Epithelial cell of esophagus (primary cell): ENCODE measurements at places on chromosomes 3 and 15.

- DNase-seq = peak; percentile 22
Observed at GRCh38 chr3:102141096-102141927, 292.0 kb downstream of the NFKBIZ start.

GRCh38 chr3:55654123-55654760 lies 167.1 kb upstream of the WNT5A start:
- DNase-seq = no peak

GRCh38 chr3:48492461-48493202 lies 11.3 kb downstream of the SHISA5 start:
- peak; percentile 97 for DNase-seq

- peak; percentile 18 for DNase-seq
Observed at GRCh38 chr3:59381282-59381681, 331.5 kb upstream of the CFAP20DC start.

- DNase-seq = no peak
Observed at GRCh38 chr15:66572146-66572545, 6.3 kb upstream of the LCTL start.

- no peak for DNase-seq
Observed at GRCh38 chr3:9893739-9894138, 3.3 kb downstream of the JAGN1 start.

GRCh38 chr3:18729671-18730070 lies 304.5 kb upstream of the SATB1 start:
- DNase-seq = no peak

GRCh38 chr3:71655061-71655460 lies 70.1 kb downstream of the EIF4E3 start:
- DNase-seq = no peak

DNA sequence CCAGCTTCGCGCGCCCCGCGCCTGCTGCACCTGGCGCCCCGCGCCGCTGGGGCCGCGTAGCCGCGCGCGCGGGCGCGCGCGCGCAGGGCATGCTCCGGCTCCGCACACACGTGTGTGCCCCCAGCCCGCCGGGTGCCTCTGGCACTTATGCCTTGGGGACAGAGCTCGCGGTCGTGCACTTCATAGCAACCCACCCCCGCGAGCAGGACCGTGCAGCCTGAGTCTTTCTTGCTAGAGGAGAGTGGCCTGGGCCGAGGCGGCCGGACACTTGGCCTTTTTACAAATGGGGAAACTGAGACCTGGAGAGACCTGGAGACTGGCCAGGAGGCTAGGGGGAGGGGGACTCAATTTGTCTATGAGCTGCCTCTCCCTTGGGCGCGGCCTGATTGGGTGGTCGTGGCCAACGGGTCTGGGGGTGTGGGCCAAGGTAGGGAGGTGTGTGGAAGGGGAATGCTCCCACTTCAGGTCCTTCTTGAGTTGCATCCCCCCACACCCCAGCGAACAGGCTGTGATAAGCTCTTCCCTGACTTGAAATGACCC lies 562 bp downstream of the NBEAL2 start:
- no peak for DNase-seq

- DNase-seq = peak; percentile 24
Observed at GRCh38 chr3:45321607-45322391, 66.6 kb upstream of the LARS2 start.

- DNase-seq = no peak
Observed at GRCh38 chr3:101281521-101282030, 38.8 kb downstream of the IMPG2 start.

- no peak for DNase-seq
Observed at GRCh38 chr15:99507504-99508310, 58.1 kb upstream of the MEF2A start.

- no peak for DNase-seq
Observed at GRCh38 chr15:88563638-88564037, 17.2 kb upstream of the DET1 start.

GRCh38 chr3:38267662-38268061 lies 2.0 kb downstream of the SLC22A13 start:
- DNase-seq = no peak

GRCh38 chr3:72234391-72234790 lies 449.4 kb upstream of the PROK2 start:
- peak; percentile 35 for DNase-seq

- no peak for DNase-seq
Observed at GRCh38 chr15:43879386-43880355, 52.9 kb downstream of the WDR76 start.

DNA sequence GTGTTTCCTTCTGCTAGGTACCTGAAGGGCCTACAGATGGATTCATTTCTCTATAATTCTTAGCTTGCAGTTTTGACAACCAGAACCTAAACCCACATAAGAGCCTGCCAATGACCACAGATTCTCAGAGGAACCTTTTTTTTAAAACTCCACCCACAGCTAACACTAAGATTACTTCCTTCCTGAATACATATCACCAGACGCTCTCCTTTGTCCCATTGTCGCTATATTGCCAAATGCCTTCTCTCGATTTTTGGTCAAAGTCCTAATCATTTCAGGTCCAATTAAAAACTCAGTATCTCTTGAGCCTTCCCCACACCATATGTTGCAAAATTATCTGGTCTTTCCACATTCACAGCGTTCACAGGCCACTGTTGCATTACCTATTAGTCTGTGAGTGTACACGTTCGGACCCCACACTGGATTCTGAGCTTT lies 12.4 kb downstream of the ZNF710 start:
- DNase-seq = no peak

- DNase-seq = no peak
Observed at GRCh38 chr3:140349938-140350337, 327.9 kb upstream of the TRIM42 start.

DNA sequence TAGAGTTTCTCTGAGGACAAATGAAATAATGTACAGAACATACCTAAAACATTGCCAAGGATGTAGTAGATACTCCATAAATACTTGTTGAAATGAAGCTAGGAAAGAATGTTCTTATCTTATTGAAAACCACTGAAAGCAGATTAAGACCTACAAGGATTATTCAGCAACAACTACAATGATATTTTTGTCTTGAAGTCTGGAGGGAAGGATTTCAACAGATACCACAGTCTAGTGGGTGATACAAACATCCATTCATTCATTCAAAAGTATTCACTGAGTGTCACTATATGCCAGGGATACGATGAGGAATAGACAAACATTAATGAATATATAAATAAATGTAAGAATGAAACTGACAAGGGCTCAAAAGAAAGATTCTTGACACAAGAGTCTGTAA lies 74.7 kb upstream of the THBS1 start:
- no peak for DNase-seq

- DNase-seq = peak; percentile 80
Observed at GRCh38 chr3:182713743-182714517, 79.4 kb upstream of the ATP11B start.

- peak; percentile 73 for DNase-seq
Observed at GRCh38 chr15:22979238-22980188, 655 bp downstream of the CYFIP1 start.

DNA sequence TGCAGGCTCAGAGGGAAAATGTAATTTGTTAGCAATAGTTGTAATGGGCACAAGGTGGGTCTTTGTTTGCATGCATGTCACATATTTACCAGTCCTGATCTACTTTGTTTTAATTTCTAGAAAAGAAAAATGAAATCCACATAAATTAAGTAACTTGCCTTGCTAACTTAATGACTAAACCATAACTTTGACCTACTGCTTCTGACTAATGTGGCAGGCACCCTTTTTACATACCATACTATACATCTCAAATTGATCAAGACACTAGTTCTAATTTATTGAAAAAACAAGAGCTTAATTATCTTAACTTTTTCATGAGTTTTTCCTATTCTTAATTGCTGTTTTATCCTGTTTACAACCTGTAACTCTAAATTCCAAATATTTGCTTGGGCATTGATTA lies 93.2 kb downstream of the ATP11B start:
- peak; percentile 37 for DNase-seq

DNA sequence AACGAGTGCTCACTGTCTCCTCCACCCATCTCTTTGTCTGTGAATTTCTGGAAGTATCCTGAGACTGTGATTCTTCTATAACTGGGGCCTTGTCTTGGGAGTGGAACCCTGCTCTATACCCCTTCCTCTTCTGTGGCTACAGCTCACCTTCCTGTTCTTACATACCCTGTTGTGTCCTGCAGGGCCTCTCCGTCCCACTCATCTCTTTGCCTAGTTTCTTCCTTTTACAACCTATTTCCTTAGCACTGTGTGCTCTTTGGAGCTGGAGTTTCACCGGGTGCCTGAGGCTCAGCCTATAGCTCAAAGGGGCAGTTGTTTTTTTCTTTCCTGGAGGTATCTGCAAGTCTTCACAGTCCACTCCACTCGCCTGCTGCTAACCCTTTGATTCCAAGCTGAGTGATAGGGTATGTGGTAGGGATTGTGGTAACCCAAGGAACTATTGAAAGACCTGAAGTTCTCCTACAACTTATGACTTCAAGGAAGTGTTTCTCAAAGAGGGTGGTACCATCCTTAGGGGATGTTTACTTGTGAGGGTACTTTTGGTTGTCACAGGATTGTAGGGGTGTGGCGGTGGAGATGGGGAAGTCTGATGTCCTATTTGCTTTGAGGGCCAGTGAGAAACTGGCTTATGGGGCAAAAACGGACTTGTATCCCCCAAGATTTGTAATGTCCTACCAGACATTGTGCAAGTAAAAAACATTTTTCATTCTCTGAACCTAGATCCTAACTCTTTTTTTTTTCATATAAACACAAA lies 66.6 kb upstream of the ARL8B start:
- DNase-seq = no peak

DNA sequence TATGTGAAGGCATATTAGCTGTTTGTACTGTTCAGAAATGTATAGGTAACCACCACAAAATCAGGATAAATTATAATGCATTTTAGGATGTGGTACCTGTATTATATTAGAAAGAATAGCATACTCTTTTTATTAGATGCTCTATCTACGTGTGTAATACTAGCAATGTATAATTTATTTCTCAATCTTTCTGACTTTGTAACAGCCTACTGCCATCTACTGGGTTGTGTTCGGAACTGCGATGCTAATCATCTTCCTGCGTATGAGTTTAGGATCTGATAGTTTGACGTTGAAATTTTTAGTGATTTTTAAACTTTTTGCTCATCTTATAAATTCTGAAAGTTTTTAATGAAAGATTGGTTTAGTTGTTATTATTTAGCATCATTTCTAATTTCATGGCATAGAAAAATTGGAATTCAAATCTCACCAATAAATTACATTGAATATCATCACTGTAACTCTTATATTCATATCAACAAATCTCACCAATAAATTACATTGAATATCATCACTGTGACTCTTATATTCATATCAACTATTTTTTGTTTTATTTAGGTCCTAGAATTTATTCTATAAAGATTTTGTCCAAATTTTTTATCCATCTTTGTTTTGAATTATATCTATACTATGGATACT lies 322.7 kb upstream of the ZNF717 start:
- DNase-seq = peak; percentile 66

GRCh38 chr3:184441202-184441900 lies 61.5 kb downstream of the CHRD start:
- DNase-seq = no peak

DNA sequence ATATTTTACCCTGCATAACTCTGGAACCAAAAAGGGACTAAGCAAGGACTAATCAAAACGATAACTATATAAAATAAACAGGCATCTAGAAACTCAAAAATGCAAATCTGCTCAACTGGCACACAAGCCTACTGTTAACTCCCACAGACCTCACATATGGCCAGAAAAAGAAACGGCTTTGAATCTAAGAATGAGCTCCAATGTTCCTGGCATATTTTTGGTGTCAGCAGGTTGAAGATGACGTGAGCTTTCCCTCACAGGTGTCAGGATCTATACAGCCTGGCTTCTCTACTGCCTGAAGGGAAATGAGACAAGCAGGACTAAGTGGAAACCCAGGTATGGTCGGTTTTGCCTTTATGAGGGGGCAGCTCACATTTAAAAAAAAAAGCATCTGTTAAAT lies 120.1 kb upstream of the SPATA12 start:
- no peak for DNase-seq

- peak; percentile 66 for DNase-seq
Observed at GRCh38 chr15:94670438-94671034, 439.2 kb downstream of the MCTP2 start.

- no peak for DNase-seq
Observed at GRCh38 chr15:70323111-70323851, 225.6 kb upstream of the TLE3 start.

DNA sequence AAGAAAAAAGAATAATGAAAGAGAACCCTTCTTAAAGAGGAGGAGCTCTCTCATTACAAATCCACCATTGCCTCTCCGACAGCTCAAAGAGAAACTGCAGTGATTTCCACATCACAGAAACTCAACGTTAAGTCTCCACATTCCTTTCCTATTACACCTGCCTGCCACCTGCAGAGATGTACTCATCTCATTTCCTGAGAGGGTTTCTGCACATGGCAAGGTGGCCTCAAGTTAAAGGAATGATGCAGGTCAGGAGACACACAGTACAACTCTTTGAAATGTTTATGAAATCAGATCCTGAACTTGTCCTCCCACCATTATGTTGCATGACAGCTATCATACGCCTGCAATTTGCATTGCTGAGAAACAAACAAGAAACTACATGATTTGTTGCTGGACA lies 458.4 kb upstream of the ADAMTS9 start:
- peak; percentile 96 for DNase-seq

GRCh38 chr15:34241376-34242330 lies 16.8 kb downstream of the EMC4 start:
- DNase-seq = peak; percentile 78

GRCh38 chr3:113105093-113105449 lies 106.3 kb upstream of the BOC start:
- DNase-seq = no peak

DNA sequence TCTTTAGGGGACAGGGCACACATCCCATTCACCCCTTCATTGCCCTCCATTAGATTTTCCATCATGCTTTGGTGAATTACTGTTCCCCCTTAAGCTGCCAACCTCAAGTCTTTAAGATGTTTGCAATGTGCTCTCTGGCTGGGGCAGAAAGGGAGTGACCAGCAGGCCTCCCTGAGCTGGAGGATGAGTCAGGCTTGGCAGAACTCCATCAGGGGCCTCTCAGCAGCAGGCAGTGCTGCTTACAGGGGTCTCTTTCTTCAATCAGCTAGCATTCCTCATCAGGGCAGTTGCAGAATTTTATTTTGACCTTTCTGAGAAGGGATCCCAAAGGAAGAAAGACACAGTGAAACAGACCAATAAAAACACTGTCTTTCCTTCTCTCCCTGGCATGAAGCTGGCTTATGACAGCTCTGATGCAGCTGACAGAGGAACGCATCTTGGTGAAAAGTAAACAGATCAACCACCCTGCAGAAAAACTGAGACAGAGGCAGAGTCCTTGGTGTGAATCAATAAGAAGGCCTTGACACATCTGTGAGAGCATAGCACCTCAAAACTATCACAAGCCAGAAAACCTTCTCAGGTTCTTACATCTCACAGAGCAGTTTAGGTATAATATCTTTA lies 88.7 kb upstream of the MRPL3 start:
- DNase-seq = peak; percentile 32

DNA sequence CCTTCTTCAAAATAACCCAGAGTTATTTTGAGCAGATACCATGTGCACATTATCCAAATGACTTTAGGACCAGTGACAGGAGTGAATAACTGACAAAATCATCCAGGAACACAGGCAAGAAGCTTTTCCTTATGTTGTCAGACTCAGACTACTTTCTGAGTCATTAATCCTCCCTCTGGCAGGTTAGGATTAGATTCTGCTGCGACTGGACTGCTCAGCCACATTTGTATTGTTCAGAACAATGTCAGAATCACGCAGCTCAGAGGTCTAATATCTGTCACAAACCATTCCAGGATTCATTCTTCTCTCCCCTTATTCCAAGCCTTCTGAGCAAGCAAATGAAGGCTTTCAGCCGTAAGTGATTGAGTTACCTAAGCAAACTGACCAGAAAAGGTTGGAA lies 34.8 kb upstream of the FAM174B start:
- peak; percentile 51 for DNase-seq
